ENCODE measurements at places on chromosomes 1 and 21. TPM values are rescaled to one million over a fixed set of nuclear protein-coding genes. Genes with fewer than 3 reads are reported as not detected.

- DNase-seq = peak; percentile 16
Observed at GRCh38 chr1:153343811-153344717, 4.6 kb downstream of the PGLYRP4 start.

DNA sequence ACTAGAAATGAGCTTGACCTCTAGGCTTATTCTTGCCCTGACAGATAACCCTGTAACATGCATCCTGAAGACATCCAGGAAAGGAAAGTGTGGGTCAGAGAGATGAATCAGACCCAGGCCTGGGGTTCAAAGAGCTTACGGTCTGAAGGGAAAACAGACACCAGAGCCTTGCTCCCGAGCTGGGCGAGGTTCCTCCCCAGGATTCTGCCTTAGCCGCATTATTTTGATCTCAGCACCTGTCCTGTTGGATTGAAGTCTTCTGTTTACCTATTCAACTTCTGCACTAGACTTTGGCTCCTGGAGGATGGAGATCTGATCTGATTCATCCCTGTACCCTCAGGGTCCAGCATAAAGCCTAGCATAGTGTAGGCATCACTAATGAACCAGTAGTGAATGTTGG lies 1.9 kb downstream of the CYP4B1 start:
- no peak for DNase-seq

GRCh38 chr1:12478612-12478985 lies 139.4 kb downstream of the DHRS3 start:
- DNase-seq = no peak

DNA sequence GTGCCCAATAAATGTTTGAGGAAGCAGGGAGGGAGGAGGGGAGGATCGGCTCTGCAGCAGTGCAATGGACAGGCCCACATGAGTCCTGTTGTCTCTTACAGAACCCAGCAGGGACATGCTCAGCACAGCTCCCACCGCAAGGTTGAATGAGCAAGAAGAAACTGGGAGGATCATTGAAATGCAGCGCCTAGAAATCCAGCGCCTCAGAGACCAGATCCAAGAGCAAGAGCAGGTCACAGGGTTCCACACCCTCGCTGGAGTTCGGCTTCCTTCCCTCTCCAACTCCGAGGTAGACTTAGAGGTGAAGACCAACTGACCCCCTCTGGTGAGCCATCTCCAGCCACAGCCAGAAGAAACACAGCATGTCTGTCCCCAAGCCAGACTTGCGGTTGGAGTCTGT lies 15.9 kb upstream of the TMEM125 start:
- no peak for DNase-seq

Gene KIAA0319L
- total RNA-seq = 77.3 TPM

Gene HTR1D
- total RNA-seq = 0.09 TPM
